ENCODE measurements at places on chromosomes 3 and 15.

GRCh38 chr3:57041674-57042073 lies 18.8 kb upstream of the SPATA12 start:
- no peaks in the 10 kb centered on the region for H3K36me3 ChIP-seq
- no peaks in the 10 kb centered on the region for H3K4me1 ChIP-seq
- peaks cover 20% of the 10 kb centered on the region for H3K27me3 ChIP-seq
- DNase-seq, result no peak
- H3K27ac ChIP-seq, result no peak overlapping the region

- H3K36me3 ChIP-seq, result peaks cover 74% of the 10 kb centered on the region
- peak overlapping the region; percentile 76 for H3K27ac ChIP-seq
- H3K4me3 ChIP-seq, result no peak overlapping the region
- H3K27me3 ChIP-seq, result no peaks in the 10 kb centered on the region
These were observed 6.7 kb downstream of the KNSTRN start for GRCh38 chr15:40388941-40389823.

GRCh38 chr3:13281507-13282357 lies 138.4 kb downstream of the NUP210 start:
- peaks cover 10% of the 10 kb centered on the region for H3K36me3 ChIP-seq
- no peak overlapping the region for H3K27ac ChIP-seq
- peak overlapping the region; percentile 39 for H3K4me3 ChIP-seq
- no peak for DNase-seq
- peaks cover 90% of the 10 kb centered on the region for H3K27me3 ChIP-seq

- peaks cover 39% of the 10 kb centered on the region for H3K36me3 ChIP-seq
- DNase-seq, result no peak
- no peaks in the 10 kb centered on the region for H3K27me3 ChIP-seq
These were observed 48.5 kb upstream of the SLC12A8 start for GRCh38 chr3:125261031-125261430.

GRCh38 chr3:100069472-100069871 lies 44.8 kb downstream of the FILIP1L start:
- H3K4me1 ChIP-seq, result peaks cover 57% of the 10 kb centered on the region
- no peaks in the 10 kb centered on the region for H3K27me3 ChIP-seq
- H3K4me3 ChIP-seq, result no peak overlapping the region
- no peak for DNase-seq
- H3K27ac ChIP-seq, result no peak overlapping the region

- H3K4me1 ChIP-seq, result peaks cover 17% of the 10 kb centered on the region
- no peak for DNase-seq
- no peak overlapping the region for H3K4me3 ChIP-seq
These were observed 16.5 kb downstream of the CCRL2 start for GRCh38 chr3:46423588-46423987.

GRCh38 chr3:37985637-37986320 lies 4.8 kb upstream of the VILL start:
- peaks cover 2% of the 10 kb centered on the region for H3K27me3 ChIP-seq
- DNase-seq, result no peak
- H3K4me3 ChIP-seq, result no peak overlapping the region
- H3K27ac ChIP-seq, result no peak overlapping the region
- H3K4me1 ChIP-seq, result peaks cover 3% of the 10 kb centered on the region

GRCh38 chr3:9247941-9248521 lies 1.4 kb downstream of the SRGAP3 start:
- no peak overlapping the region for H3K27ac ChIP-seq
- peak; percentile 50 for DNase-seq

GRCh38 chr3:126646674-126647073 lies 8.2 kb downstream of the TXNRD3 start:
- no peak overlapping the region for H3K4me3 ChIP-seq
- H3K27me3 ChIP-seq, result no peaks in the 10 kb centered on the region
- no peak overlapping the region for H3K27ac ChIP-seq

GRCh38 chr3:195263193-195263924 lies 7.6 kb downstream of the XXYLT1 start:
- no peak for DNase-seq
- H3K27me3 ChIP-seq, result no peaks in the 10 kb centered on the region
- no peak overlapping the region for H3K4me3 ChIP-seq
- peaks cover 6% of the 10 kb centered on the region for H3K36me3 ChIP-seq
- H3K27ac ChIP-seq, result no peak overlapping the region

- H3K4me3 ChIP-seq, result no peak overlapping the region
- no peak overlapping the region for H3K27ac ChIP-seq
- DNase-seq, result no peak
- no peaks in the 10 kb centered on the region for H3K36me3 ChIP-seq
These were observed 11.9 kb downstream of the KCNAB1 start for GRCh38 chr3:156132313-156132712.
